ENCODE measurements at places on chromosomes 4 and X.

- DNase-seq = no peak
These were observed 239.6 kb downstream of the GBA3 start for GRCh38 chr4:22932326-22932725.

GRCh38 chrX:108270280-108270679, 167.9 kb downstream of the COL4A6 start:
- no peak for DNase-seq

GRCh38 chrX:106932960-106933537, 12.8 kb downstream of the CLDN2 start:
- no peak for DNase-seq

GRCh38 chrX:3550871-3551270, 162.6 kb downstream of the PRKX start:
- no peak for DNase-seq

- DNase-seq = no peak
These were observed 280.8 kb upstream of the ZCCHC13 start for GRCh38 chrX:74023203-74023602.

- no peak for DNase-seq
These were observed 3.4 kb upstream of the INTU start for GRCh38 chr4:127629371-127629770.

DNA sequence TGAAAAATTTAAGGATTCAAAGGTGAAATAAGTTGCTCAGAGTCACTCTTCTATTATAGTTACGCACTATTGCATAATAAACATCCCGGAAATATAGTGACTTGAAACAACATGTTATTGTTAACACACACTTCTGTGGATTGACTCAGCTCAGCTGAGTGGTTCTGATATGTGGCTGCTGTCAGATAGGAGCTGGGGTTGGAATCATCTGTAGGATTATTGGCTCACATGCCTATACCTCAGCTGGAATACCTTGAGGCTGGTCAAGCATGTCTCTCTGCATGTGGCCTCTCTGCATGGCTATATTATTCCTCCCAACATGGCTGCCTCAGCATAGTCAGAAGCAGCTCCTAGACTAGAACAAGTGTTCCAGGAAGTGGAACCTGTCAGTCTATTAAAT, 486.7 kb upstream of the MAGEB2 start:
- no peak for DNase-seq

DNA sequence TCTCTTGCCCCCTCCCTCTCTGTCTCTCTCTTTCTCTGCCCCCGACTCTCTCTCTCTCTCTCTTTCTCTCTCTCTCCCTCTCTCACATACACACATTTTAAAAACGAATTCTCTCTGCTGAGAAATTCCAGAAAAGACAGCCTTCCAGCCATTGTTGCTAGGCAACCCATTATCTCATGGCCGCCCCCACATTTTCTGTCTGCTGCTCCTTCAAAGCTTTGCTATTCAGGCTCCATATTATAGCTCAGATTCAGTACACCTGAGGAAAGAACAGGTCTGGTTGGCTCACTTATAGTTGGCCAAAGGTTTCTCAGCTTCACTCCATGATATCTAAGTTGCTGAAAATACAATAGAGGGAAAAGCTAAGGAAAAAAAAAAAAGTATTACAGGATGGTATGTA, 174.4 kb upstream of the RADX start:
- no peak for DNase-seq

- no peak for DNase-seq
These were observed 97.4 kb downstream of the HS6ST2 start for GRCh38 chrX:132861076-132861475.

DNA sequence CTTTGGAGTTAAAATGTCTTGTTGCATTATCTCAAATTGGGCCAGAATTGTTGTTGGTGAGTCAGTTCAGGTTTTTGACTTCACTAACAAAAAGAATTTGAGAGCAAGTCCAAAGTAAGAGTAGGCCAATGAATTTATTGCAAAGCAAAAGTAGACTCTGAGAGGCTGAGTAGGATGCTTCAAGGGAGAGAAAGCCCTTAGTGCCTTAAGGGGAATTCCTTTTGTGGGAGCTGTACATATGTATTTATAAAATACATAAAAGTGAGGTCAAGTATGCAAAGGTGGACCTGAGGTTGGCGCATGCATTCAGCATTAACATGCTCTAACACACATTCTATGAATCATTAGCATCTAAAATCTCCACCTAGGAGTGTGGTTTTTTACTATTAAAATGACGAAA, 565.4 kb downstream of the GRXCR1 start:
- no peak for DNase-seq

- no peak for DNase-seq
These were observed 9.3 kb downstream of the NOX1 start for GRCh38 chrX:100864657-100865391.

DNA sequence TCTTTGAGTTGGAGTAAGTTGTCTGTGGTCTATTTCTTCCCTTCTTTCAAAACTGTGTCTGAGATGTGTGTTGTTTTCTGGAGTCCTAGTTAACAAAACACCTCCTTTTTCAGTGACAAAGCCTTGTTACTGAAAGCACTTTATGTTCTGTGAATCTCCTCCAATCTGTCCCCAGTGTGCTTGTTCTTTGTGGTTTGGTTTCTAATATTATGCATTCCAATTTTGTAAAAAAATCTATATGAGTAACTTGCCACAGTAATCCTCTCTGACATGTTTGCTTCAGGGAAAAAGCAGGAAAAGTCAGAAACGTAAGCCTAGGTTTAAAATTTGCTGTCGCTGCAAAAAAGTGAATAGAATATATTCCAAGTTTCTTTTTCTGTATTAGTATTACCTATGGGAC, 12.4 kb downstream of the PRRG1 start:
- DNase-seq = no peak

DNA sequence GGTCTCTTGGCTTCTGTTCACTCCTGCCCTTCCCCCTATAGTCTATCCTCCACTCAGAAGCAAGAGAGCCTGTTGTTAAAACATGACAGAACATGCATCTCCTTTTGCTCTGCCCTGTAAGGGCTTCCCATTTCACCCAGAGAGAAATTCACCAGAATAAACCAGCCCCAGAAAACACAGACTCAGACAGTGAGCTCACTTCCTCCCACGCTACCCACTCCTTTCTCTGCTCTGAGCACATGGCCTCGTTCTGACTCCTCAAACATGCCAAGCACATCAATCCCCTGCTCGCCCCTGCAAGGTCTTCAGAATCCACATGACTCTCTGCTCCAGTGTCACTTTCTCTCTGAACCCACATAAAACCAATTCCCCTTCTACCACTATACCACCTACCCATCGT, 50.4 kb downstream of the MID1 start:
- DNase-seq = no peak

DNA sequence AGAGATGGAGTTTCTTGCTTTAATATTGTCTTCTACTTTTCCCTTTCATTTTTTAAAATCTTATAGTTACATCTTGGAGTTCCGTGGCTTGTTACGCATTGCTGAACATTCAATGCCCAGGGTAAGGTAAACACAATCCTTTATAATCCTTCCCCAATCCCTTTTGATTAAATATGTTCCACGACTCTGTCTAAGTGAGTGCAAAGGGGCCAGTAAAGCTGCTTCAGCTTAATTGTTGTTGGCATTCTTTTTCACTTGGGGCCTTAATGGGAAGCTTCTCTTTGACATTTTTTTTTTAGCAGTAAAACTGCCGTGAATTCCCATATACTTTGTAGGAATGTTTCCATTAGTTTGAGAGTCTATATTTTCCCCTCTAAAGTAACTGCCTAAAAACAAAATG, 1028.1 kb downstream of the C4orf33 start:
- no peak for DNase-seq

GRCh38 chrX:107669885-107670628, 41.7 kb downstream of the PRPS1 start:
- DNase-seq = no peak

DNA sequence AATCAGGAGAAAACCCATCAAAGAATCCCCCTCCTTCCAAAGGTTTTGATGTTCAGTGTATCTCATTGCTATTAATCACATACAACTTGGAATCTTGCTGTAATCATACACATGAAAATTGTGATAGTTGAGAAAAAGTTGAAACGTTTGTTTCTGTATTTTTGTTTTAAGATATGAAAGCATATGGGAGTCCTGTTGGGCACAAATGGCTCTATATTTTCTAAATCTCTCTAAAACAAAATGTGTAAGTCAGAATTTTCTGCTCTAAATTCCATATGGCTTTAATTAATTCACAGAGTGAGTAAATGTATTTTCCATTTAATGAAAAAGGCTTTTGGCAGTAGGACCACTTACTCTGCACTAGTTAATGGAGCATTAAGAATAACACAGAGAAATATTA, 140.2 kb downstream of the MOSPD2 start:
- DNase-seq = no peak

DNA sequence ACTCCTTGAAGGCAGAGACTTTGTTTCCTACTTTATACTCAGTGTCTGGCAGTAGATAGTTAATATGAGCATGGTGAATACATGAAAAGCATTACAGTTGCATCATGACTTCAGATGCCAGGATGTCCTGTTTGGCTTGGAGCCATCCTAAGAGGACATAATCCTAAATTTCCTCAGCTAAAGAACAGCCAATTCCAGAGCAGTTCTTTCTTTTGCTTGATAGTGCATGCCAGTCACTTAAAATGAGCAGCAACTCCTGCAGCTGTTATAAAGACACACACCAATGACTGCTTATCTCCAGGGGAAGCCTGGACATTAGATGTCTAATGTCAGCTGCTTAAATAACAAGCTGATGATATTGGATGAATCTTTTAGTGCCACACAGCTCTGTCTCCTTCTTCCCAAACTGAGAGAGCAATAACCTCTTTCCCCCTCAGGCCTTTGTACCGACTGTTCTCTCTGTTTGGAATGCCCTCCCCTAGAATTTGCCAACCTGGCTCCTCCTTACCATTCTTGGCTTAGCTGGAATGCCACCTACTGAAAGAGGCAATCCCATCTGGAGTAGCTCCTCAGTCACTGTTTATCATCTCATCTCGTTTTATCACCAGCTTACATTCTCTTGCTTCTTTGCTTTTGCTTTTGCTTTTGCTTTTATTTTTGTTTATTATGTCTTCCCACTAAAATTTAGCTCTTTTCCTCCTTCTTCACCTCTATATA, 100.8 kb upstream of the USP38 start:
- DNase-seq = no peak

GRCh38 chr4:141346144-141346543, 125.4 kb downstream of the ZNF330 start:
- no peak for DNase-seq

DNA sequence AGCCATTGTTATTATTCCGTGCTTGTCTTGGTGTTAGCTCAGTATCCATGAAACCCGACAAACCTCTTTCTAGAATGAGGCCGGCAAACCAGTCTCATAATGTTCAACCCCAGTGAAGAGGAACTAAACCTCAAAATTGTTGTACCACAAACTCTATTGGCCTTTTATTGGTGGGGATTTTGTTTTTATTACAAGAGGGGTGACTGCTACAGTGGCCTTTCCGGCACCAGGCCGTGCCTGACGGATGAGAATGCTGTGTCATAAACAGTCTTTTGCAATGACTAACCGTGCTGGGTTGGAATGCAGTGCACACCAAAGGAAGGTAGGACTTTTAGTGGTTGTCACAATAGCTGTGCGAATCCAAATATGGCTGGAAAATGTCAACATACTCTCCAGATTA, 60.8 kb downstream of the SHROOM2 start:
- no peak for DNase-seq

DNA sequence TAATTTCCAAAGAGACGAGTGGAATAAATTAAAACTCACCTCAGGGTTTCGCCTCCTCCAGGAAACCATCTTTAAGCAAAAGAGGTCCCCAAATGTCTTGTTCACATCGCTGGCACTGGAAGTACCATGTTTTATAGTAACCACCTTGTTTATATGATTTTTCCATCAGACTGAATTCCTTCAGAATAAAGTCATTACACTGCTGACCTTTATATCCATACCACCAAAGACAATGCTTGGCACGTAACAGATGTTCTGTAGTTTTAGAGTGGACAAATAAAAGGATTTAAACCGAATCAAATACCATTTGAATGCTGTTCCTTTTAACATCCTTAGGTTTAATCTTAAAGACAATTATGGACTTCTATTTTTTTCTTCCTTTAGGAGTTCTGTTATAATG, 4.7 kb downstream of the NUDT6 start:
- DNase-seq = no peak

DNA sequence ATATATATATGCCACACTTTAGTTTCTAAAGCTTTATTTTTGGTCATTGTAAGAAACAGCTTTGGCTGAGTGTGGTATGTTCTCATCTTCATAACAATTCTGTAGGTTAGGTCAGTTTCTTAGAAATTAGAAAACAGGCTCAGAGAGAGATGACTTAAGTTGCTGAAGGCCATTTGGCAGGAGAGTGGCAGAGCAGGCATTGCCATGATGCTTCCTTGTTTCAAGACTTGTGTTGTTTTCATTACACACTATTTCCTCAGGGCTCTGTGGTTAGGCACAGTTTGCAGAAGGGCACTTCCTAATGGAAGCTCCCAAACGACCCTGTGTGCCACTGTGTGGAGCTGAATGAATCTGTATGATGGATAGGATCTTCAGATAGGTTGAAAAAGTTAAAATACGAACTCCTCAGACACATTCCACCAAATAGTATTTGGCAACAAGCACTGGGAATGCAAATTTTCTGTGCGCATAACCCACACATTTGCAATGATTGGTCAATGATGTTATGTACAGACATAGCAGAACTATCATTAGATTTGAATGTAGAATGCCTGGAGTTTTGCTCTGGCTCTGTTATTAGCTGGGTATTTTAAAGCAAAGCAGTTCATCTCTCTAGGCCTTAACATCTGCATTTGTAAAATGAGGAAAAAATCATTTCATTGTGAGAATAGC, 274.3 kb upstream of the HS3ST1 start:
- no peak for DNase-seq

GRCh38 chr4:15955670-15956069, 7.3 kb downstream of the FGFBP2 start:
- no peak for DNase-seq

DNA sequence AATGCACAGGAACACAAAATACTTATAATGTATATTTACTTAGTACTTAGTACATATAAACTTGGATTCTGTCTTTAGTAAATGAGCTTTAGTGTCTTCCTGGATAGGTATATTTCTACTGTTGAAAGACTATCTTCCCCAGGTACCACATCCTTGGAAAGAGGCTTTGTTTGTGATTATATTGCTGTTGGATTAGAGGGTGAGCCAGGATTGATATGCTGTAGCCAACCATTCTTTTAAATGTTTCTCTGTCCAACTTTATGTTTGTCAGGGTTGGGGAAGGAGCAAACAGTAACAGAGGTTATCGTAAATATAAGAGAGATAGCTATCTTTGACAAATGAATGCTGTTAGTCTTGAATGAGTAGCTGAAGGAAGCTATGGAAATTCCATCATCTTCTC, 213.2 kb downstream of the SPRY1 start:
- no peak for DNase-seq

DNA sequence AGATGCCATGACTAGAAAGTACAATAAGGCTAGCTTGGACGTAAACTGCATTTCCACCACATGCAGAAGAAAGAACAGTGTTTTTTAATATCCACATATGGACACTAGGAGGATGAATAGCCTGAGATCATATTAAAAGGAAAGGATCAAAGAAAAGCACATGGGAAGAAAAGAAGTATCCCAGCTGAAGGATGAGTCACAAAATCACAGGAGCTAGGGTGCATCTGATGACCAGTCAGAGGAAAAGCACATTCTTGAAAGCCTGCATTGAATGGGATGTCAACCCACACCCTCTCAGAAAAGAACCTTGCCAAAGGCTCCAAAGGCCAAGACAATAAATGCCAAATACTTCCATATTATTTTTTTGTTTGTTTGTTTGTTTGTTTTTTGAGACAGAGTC, 56.8 kb upstream of the PRDX4 start:
- no peak for DNase-seq
